CD4-positive, alpha-beta T cell (primary cell): ENCODE measurements at places on chromosomes 4 and X.

GRCh38 chrX:49153467-49153866, 9.1 kb upstream of the MAGIX start:
- no peak for DNase-seq

GRCh38 chr4:145482209-145483037, 770 bp downstream of the SMAD1 start:
- no peak for DNase-seq

GRCh38 chr4:75235359-75235951, 278.7 kb downstream of the RCHY1 start:
- DNase-seq = no peak

GRCh38 chr4:1584498-1584897, 99.6 kb downstream of the FAM53A start:
- no peak for DNase-seq

GRCh38 chr4:111883557-111883999, 261.7 kb upstream of the FAM241A start:
- no peak for DNase-seq

GRCh38 chr4:148787831-148788477, 345.7 kb upstream of the NR3C2 start:
- DNase-seq = no peak

GRCh38 chr4:169051761-169052593, 41.9 kb upstream of the CBR4 start:
- no peak for DNase-seq

- DNase-seq = no peak
Measured at GRCh38 chr4:98469771-98470170, 188.6 kb downstream of the TSPAN5 start.

GRCh38 chrX:29721152-29721551, 494.2 kb upstream of the MAGEB2 start:
- DNase-seq = no peak

DNA sequence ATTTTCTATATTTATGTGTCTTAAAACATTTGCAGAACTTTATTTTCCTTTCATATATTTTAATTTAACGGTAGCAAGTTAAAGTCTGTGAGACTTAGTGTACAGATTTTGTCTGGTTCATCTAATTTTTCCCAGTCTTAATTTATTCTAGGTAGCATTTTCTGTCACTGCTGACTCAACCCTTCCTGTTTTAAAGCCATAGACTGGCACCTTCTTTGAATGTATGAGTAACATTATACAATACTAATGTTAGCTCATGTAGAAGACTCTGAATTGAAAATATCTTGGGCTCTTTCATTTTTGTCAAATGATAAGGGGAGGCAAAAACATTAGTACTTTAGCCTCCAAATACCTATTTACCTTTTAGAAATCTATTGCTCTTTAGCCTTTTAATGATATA, 43.6 kb downstream of the BLTP1 start:
- no peak for DNase-seq

DNA sequence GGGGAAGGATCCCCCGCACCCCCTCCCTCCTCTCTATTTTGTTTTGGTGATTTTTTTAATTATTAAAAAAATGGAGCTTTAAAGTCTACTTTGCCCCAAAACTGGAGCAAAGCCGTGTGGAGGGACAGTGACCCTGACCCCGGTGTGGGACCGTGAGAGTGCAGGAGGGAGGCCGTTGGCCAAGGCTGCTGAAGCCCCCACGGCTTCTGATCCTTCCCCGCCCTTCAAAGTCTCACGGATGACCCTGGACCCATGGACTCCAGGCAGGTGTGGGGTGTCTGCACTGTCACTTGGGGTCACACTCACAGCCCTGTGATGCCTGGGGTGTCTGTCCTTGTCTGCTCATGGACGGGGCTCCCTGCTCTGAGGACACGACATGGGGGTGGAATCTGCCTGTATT, 133.3 kb downstream of the CPZ start:
- DNase-seq = no peak

GRCh38 chr4:126731062-126731461, 901.7 kb upstream of the INTU start:
- DNase-seq = no peak

- DNase-seq = no peak
Measured at GRCh38 chr4:99430106-99430505, 5.0 kb downstream of the ADH7 start.

DNA sequence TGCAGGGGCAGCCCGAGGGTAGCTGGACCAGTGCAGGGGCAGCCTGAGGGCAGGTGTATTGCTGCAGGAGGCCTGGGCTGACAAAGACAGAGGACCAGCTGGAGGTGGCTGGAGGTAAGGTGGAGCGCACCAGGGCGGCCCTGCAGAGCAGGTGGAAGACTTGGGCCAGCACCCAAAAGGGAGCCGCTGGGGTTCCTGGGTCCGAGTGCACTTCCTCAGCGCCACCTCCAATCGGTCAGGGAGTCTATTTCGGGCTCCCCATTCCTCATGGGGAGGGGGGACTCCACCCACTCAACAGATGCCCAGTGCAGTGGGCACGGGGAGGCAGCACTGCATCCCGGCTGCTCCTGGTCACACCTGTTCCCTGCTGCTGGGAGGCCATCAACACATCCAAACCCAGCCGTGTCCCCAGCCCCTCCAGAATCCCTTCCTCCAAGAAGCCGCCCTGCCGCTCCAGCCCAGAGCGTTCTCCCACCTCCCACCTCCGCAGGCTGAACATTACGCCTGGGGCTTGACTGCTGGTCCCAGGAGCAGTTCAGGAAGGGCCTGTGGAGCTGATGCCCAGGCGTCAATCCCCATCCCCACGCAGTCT, 1.5 kb downstream of the LRPAP1 start:
- no peak for DNase-seq

DNA sequence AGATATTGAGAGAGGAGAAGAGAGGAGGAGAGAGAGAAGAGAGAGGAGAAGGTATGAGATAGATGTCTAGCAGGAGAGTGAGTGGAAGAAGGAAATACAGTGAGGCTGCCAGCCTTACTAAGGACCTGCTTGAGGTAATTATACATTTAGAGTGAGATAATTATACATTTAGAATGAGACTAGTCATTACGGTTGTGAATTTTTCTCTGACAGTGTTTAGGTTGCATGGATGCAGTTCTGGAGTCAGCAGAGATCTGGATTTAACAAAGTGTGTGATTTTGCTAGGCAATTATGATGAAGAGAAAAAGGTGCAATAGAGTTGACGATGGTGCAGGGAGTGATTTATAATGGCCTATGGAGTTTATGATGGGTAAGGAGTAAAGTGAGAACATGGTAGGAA, 187.1 kb upstream of the ARX start:
- no peak for DNase-seq

- no peak for DNase-seq
Measured at GRCh38 chr4:109390115-109390768, 43.4 kb upstream of the SEC24B start.

GRCh38 chr4:154140869-154141268, 350.7 kb downstream of the DCHS2 start:
- DNase-seq = no peak

- no peak for DNase-seq
Measured at GRCh38 chrX:65745427-65745826, 78.0 kb downstream of the MSN start.

- no peak for DNase-seq
Measured at GRCh38 chr4:48462363-48462762, 20.8 kb upstream of the SLC10A4 start.

DNA sequence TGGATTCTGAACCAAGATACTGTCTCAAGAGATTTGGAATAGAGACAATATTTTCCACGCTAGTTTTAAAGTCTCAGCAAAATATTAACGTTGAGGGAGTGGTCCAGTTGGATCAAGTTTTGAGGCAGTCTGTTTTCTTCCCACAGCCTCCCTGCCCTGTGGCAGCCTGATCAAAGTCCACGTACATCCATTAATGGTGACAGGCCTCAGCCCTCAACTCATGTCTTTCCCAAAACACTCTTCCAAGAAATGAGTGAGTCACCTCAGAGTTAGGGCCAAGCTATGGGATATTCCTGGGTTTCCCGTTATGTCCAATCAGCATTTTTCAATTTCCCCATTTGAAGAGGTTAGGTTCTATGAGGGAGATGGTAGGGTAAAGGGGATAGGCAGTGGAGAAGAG, 28.5 kb downstream of the EGFL6 start:
- DNase-seq = no peak

DNA sequence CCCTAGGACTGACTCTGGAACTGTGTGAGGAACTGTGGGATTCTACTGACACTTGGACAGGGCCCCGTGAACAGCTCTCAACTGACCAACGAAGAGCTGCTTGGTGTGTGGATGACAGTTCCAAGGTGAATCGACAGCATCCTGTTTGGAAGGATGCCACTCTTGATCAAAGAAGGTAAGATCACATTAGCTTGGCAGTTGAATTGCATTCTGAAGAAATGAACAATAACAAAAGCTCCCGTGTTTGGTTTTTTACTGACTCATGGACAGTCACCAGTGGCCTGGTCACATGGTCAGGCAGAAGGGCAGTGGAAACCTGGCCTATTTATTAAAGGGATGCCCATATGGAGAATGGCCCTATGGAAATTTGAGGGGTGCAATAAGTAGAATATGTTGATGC, 33.1 kb upstream of the GPR34 start:
- no peak for DNase-seq

DNA sequence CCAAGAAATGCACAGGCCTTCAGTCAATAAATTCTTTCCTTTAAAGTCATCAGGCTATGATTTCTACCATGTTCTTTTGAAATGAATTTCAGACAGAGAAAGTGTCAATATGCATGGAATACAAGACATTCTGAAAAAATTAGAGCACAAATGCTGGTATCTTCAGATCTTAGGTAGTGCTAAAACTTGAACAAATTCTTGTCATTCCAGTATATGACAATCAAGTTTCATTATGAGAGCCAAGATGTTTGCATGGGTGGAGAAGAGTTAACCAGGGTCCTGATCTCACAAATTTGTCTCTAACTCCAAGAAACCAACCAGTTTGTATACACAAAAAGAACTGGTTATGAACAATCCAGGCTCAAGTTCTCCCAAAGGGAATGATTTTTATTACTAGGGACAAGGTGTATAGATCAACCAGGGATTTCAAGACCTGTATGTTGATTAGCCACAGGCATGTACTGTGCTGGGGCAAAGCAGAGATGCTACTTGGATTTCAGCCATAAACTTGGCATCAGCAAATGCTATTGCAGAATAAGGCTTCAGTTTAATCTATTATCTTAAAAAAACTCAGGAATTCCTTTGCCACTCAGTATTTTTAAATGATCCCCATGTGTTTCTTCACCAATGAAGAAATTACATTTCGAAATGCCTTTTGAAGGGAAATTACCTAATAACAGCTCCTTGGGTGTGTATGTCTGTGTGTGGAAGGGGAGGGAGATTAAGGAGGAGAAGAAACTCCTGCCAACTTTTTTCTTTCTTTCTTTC, 69.7 kb downstream of the FANCB start:
- DNase-seq = no peak

DNA sequence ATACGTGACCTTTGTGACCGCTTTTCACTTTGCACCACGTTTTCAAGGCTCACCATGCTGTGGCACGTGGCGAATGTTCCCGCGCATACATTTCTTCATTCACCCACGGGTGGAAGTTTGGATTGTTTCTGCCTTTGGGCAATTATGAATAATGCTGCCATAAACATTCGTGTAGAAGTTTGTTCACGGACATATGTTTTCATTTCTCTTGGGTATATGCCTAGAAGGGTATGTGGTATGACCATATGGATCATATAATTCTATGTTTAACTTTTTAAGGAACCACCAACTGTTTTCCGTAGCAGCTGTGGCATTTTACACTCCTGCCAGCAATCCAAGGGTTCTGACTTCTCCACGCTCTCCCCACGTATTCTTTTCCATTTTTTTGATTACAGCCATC, 60.9 kb upstream of the MXD4 start:
- DNase-seq = no peak

DNA sequence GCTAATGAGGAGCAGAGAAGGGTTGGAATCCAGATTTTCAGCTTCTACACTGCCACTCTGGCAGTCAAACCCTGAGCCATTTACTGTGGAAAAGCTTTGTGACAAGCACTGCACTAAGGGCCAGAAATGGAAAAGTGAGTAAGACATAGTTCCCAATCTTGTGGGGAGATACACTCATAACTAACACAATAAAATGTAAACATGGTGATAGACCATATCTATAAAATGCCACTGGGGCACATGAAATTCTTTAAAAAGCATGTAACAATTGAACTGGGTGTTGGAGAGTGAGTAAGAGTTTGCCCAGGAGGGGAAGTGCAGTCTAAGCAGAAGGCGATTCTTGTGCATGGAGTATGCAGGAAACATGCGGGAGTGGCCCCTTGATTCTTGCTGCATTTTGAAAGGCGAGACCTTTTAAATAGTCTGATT, 32.0 kb upstream of the ANXA5 start:
- DNase-seq = no peak

- no peak for DNase-seq
Measured at GRCh38 chrX:119541188-119541587, 24.0 kb downstream of the STEEP1 start.

DNA sequence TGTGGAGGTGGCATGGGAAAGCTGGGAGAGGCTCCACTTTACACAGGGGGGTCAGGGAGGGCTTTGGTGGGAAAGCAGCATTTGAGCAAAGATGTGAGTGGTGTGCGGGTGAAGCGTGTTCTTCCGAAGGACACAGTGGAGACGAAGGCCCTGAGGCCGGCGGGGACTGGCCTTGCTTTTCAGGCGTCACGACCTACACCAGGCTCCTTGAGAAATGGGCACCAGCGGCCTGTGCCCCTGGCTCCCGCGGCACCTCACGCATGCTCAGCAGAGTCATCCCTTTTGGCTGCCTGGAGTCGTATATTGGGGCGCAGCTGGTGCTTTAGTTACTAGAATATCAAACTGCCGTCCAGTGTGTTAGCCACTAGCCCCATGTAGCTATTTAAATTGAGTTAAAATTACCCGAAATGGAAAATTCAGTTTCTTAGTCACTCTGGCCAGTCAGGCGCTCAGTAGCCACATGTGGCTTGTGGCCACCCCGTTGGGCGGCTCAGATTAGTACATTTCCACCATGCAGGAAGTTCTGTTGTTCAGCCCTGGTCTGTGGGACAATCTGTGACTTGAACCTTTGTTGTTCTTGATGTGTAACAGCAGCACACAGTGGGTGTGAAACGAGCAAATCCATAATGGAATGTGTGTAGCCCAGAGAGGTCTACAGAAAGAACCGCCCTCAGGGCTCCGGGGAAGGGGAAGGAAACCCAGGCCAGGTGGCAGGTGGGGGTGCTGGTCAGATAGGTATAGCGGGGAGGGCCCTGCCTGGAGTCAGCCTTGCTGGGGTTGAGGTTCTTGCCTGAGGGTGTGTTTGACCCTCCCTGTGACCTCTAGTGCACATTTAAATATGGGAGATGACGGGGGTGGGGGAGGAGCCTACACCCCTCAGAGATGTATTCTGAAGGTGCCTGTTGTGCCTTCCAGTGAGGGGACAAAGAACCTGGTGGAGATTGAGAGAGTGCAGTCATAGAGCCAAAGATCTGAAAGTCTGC, 30.4 kb downstream of the TBC1D14 start:
- DNase-seq = no peak

- DNase-seq = no peak
Measured at GRCh38 chr4:100286636-100287035, 96.4 kb upstream of the DDIT4L start.
